ENCODE measurements at places on chromosomes 1 and 21.

GRCh38 chr1:231541842-231542241 is 13.4 kb downstream of the TSNAX start:
- DNase-seq, result no peak

- peak; percentile 79 for DNase-seq
Observed at GRCh38 chr1:27527223-27527889, 37.4 kb upstream of the WASF2 start.

DNA sequence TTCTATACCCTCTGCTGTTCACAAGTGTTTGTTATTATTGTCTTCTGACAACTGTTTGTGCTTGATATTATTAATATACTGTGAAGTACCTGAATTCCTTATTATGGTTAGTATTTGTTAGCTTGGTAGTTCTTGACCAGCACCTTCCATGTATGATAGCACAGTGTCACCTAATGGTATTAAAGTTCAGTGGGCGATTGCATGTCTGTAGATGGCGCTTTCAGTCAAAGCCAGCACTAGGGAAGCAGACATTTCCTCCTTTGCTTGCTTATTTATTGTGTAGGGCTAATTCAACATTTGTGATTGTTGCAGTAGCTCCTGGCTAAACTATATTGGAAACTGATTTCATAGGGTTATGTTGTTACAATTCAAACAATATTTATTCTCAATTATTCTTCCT is 218.0 kb downstream of the ZP4 start:
- no peak for DNase-seq

- no peak for DNase-seq
Observed at GRCh38 chr1:241702442-241703373, 50.6 kb downstream of the WDR64 start.

GRCh38 chr1:115975569-115976061 is 698 bp upstream of the SLC22A15 start:
- DNase-seq, result no peak

DNA sequence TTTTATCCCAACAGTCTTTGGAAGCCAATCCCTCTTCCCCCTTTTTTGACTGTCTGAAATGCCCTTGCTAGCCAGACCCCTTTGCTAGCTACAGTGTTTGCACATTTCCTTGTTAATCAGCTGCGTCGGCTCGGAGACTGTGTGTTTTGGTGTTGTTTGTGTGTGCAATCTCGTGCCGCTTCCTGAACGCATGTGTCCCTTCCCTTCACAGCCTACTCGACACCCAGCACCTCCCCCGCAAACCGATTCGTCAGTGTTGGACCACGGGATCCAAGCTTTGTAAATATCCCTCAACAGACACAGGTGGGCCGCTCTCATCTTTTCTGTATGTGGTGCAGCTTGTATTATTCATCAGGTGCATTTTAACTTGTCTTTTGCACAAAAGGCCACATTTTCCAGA is 298.7 kb downstream of the TM2D1 start:
- no peak for DNase-seq

GRCh38 chr1:198096390-198096789 is 60.4 kb upstream of the NEK7 start:
- no peak for DNase-seq

GRCh38 chr1:22252251-22252650 is 109.4 kb upstream of the WNT4 start:
- no peak for DNase-seq

- DNase-seq, result peak; percentile 19
Observed at GRCh38 chr1:47405697-47406096, 10.4 kb upstream of the FOXE3 start.
